ENCODE measurements at places on chromosomes 13 and 19.
A peak's percentile ranks its signal among the peaks of the same experiment; 100 is the strongest.

- DNase-seq, result no peak
Observed at GRCh38 chr13:44762911-44763310, 186.8 kb upstream of the TSC22D1 start.

DNA sequence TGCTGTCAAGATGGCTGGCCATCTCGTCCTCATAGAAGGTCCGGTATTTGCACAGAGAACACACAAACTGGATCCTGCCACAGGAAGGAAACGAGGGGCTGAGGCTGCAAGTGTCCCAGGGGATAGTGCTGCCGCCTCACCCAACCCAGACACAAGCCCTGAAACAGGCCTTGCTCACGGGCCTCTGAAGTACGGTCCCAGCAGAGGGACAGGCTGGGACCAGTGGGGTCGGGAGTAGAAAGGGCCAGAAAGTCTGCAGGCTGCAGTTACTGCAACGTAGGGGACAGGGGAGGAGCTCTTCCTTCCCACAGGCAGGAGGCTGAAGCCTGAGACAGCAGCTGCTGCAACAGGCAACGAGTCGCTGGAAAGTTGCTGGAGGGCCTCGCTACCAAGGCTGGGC is 18.2 kb upstream of the AKAP8 start:
- DNase-seq, result no peak

- no peak for DNase-seq
Observed at GRCh38 chr13:34990399-34991214, 48.5 kb downstream of the NBEA start.

- DNase-seq, result no peak
Observed at GRCh38 chr19:31560086-31561060, 211.1 kb upstream of the TSHZ3 start.

- no peak for DNase-seq
Observed at GRCh38 chr19:43751466-43752220, 3.1 kb downstream of the SMG9 start.

DNA sequence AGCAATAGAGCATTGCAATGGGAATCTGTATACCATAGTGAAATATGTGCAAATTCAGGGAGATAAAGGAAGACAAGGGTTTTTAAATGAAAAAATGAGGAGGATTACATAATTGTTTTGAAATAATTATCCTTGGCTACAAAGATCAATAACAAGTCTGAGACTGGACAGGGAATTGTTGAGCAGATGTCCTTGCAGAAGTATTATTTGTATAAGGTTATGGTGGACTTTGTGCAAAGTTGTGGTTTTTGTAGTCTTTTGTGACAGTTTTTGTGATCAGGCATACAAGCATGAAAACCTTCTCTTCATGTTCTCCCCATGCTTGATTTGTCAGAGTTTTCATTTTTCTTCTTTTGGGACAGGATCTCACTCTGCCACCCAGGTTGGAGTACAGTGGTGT is 25.3 kb upstream of the ZNF780A start:
- DNase-seq, result no peak

DNA sequence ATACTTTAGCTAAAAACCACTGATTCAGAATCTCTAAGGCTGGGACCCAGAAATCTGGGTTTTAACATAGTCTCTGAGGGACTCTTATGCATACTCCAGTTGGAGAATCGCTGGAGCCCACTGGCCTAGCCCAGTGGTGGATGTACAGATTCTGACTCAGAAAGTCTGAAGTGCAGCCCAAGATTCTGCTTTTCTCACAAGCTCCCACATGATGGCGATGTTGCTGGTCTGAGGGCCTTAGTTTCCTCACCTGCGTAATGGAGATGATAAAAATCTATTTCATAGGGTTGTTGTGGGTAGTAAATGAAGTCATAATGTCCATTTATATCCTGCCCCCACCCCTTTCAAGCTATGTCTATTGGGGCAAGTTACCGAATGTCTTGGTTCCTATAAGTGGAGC is 7.7 kb upstream of the CDADC1 start:
- no peak for DNase-seq

GRCh38 chr19:3783660-3784584 is 2.3 kb downstream of the MATK start:
- DNase-seq, result no peak

DNA sequence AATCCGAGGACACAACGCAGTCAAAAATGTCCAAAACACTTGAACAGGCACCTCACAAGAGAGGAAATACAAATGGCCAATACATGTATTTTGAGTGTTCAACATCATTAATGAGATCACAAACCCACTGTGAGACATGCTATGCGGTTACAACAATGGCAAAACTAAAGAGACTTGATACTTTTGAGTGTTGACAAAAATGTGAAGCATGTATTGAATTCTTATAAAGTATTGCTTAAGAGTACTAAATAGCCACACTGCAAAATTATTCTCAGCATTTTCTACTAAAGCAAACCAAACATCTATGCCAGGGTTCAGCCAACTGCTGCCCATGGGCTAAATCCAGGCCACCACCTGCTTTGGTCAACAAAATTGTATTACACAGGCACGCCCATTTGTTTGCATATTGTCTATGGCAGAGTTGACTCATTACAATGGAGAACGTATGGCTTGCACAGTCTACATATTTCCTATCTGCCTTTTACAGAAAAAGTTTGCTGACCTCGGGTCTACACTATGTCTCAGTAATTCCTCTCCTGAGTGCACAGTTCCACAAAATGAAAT is 135.3 kb downstream of the B3GLCT start:
- peak; percentile 82 for DNase-seq

GRCh38 chr13:81676008-81676407 is 1335.1 kb upstream of the SPRY2 start:
- no peak for DNase-seq

DNA sequence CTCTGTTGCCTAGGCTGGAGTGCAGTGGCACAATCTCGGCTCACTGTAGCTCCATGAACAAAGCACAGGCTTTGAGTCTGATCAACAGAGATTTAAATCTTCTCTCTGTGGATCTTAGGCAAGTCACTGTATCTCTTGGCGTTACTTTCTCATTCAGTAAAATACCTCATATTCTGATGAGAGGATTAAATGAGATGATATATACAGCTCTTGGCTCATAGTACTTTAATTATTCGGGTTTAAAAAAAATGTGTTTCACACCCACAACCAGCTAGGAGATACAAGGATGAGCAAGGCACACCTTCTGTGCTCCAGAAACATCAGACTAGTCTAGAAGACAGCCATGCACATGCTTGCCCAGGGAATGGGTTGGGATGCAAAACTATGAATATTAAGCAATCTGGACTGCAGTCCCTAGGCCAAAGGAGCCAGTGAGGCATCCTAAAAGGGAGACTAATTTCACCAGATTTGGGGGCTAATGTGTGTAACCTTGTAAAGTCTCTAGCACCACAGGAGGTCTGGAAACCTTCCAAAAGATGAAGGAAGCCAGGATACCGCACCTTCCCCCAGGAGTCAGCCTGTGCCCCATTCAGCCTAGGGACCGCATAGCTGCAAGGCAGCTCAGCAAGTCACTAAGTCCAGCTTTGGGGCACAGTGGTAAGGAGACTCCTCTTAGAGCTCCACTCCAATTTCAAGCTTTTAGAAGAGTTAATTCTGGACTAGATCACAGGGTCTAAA is 2.5 kb downstream of the VPS36 start:
- no peak for DNase-seq

DNA sequence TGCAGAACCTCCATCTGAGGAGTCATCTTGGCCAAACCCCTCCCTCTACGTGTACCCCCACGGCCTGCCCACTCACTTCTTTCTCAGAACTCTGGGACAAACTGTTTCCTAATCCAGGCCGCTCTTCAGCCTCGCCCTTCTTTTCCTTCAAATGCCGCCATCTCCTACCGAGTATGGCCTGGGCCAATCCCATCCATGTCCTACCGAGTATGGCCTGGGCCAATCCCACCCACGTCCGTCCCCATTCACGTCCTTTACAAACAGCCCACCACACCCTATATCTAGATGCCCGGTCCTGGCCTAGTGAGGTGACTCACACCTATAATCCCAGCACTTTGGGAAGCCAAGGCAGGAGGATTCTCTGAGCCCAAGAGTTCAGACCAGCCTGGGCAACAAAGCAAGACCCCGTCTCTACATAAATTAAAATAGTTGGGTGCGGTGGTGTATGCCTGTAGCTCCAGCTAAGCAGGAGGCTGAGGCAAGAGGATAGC is 1.1 kb downstream of the TMEM160 start:
- no peak for DNase-seq

GRCh38 chr19:45467115-45467455 is 711 bp upstream of the FOSB start:
- no peak for DNase-seq
